ENCODE measurements at places on chromosomes 16 and 17.

GRCh38 chr17:17109256-17109655, 67.0 kb downstream of the MPRIP start:
- DNase-seq: no peak

DNA sequence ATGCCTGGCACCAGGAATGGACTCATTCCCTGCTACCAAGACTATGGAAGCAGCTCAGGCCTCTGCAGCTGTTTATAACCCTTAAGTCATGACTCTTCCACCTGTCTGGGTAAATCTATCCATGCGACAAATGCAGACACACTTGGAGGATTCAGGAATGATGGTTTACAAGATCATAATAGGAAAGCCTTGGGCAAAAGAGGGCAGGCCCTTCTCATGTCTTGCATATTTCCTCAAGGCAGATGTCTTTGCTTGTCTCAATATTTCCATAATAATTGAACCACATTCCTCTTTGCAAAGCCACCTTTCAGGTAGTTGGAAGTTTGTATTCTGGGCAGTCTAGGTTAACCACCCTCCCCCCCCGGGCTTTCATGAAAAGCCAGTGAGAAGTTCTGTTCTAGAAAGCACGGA, 884 bp upstream of the JPT1 start:
- no peak for DNase-seq

GRCh38 chr16:59060207-59060606, 326.1 kb upstream of the GOT2 start:
- DNase-seq: no peak

DNA sequence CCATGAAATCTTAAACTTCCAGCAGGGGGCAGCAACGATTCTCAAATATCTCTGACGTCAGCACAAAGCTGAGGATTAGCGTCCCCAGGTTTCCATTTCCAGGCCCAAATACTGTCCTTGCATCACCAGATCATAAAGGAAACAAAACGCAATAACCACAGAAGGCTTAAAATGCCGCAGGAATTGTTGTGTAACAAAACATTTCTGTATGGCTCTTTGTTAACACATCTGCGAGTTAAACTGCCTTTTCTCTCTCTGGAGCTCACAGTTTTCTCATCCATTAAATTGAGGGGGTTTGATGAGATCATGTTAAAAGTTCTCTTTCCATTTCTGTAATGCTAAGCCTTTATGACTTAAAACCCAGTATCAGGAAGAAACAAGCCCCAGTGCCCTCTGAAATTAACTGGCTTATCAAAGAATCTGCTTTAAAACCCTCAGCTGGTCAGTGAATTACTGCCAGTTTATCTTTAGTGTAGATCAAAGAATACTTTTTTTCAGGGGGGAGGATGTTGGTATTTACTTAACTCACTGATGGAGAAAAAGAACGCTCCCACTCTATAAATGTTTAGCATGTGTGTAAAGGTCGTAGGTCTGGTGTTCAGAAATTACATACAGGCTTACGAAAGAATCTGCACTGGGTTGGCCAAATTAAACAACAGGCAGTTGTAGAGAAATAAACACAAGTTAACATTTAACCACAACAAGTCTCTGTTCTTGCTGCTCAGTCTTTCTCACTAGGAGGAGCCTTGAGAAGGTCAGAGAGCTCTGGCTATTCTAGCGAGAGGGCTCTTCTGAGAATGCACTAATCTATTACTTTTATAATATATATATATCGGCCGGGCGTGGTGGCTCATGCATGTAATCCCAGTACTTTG, 10.6 kb upstream of the TERF2 start:
- DNase-seq: peak; percentile 50

- DNase-seq: no peak
Measured at GRCh38 chr17:28563475-28563874, 7.8 kb downstream of the PIGS start.

GRCh38 chr16:81588326-81589081, 143.9 kb downstream of the CMIP start:
- DNase-seq: no peak

GRCh38 chr16:50665128-50665878, 15.8 kb downstream of the SNX20 start:
- DNase-seq: peak; percentile 70

DNA sequence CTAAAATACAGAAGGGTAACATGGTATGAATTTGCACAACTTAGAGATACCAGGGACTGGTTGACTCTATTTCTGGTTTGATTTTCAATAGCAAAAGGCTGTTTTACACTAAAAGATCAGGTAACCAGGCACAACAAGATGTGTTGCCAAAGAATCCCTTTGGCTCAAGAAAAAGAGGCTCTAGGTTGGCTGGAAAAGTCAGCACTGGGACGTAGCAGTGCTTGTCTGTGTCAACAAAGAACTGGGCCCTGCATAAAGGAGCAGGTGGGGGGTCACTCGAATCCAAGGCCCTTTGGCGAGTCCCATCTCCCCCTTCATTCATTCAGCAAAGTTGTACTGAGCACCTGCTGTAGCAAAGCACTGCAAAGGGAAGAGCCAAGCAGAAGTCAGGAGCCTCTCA, 18.4 kb downstream of the SDR42E1 start:
- no peak for DNase-seq

DNA sequence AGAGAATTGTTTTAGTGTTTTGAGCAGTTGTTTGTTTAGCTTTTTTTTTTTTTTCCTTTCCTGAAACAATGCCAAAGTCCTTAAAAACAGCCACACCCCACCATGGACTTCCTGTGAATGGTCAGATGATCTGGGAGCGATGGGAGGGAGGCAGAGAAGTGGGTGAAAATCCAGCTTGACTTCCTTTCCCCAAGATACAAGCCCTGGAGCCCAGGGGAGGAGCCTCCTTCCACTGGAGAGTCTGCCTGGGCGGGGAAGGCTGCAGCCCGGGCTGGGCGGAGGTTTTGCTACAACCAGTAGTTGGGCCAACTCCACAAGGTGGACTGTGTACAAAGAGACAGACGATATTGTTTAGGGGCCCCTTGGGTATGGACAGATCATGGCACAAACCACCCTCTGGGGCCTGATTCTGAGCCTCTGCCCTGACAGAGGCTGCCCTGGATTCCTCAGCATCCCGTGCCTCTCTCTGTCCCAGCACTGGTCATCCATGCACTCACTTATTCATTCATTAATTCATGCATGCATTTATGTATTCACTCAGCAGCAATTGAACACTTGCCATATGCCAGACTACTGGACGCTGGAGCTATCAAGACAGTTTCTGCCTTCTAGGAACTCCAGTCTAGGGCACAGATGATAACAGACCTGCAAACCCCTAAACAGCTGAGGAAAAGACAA, 29.8 kb downstream of the WSB1 start:
- DNase-seq: no peak

GRCh38 chr16:89365996-89366395, 124.4 kb downstream of the ANKRD11 start:
- DNase-seq: no peak

DNA sequence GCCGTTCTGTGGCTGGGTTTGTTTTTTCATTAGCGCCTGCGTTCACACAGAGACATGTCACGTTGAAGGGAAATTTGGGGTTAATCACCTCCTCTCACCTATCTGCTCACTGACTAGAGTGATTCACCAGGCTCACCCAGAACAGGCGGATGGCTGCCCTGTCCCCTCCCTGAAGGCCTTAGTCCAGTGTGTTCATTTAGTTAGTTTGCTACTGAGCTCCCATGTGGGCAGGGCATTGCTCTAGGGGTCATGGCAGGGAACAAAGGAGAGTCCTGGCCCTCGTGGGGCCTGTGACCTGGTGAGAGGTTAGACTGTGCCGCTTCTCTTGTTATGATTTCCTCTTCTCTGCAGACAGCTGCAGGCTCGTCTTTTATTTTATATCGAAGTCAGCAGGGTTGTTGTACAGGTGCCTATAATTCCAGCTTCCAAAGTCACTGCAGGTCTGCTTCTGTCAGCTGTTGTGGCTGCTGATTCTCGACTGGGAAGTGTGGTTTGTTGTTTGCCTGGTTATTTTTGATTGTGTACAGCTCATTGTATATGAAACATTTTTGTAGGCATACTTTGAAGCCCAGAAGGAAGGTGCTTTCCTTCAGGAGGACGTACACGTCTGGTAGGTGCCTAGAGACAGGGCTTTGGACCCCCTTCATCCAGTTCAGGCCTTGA, 73.4 kb upstream of the GSE1 start:
- no peak for DNase-seq

DNA sequence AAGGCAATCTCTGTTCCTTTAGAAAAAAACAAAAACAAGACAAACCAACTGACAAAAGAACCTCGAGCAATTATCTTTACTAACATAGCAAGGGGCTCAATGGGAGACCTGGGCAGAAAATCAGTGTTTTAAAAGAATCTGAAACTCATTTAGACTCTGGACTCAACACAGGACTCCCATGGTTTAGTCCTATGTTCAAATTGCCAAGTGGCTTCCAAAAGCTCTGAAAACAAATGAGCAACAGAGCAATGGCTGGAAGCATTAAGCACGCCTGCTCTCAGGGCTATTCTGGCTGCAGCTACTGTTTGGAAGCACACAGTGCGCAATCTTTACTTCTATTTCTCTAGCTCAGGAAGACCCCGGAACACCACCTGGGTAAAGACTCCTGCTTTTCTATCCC, 162.0 kb downstream of the AATF start:
- no peak for DNase-seq

GRCh38 chr16:67846320-67847063, at the start of gene NUTF2:
Gene NUTF2 (plus strand): TSS chr16:67846933. CDS start chr16:67865131, 18,198 bp downstream.
- DNase-seq: peak; percentile 91

DNA sequence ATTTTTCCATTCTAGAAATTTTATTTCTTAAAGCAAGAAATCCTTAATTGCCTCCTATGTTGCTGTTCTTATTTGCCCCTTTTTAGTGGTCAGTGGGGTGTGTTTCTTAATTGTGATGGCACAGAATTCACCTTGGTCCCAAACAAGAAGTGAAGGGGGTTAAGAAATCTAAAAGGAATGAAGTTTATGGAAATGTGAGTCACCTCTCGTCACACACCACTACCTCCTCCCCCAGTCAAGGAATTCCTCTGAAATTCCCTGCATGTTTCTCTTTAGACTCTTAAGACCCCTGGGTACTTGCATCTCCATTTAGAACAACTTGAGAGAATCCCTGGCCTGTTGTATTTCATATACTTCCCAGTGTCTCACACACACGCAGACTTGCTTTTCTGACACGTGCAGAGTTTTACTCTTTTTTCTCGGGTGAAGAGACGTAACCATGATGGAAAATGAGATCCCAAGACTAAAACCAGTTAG, 247.4 kb downstream of the PRKCA start:
- DNase-seq: no peak

DNA sequence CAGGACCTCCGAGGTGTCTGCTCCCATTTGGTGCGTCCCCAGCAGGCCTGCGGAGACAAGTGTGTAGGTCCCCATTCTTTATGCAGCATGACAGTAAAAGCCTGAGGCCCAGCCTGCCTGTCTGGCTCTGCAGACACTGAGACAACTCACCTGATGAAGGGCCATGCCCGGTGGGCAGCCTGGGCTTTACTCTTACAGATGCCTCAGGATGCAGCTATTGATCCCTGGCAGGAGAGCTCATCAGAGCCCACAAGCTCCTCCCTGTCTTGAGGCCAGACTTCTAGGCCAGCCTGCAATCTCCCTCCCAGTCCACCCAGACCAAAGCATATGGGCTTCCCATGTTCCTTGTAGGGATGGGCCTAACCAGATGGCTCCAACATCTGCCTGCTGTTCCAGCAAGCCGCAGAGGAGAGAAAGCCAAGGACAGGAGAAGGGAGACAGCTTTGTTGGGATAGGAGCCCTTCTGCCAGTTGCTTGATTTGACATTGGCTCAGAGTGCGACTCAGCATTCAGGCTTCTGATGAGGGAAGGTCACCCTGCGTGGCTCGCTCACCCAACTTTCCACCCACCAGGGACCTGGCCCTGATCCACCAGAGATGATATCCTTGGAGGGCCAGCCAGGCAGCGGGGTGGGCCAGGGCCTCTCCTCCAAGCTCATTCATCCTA, 87.5 kb downstream of the SOCS1 start:
- no peak for DNase-seq

GRCh38 chr16:49462362-49462988, 88.9 kb downstream of the C16orf78 start:
- DNase-seq: no peak

DNA sequence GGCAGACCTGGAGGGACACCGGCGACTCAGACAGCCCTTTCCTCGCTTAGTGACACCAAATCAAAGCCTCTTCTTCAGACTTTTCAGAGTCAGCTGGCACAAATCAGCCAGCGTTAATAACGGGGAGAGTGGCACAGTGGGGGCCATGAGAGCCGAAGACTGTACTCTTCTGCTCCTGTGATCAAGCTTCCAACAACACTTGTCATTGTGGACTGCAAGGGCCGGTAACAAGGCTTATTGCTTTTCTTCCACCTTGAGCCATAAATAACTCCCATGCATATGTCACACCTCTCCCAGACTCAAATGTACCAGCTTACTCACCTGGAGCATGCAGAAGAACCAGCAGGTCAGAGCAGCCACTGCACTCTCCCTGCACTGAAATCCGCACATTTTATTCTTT, 12.8 kb downstream of the FLCN start:
- DNase-seq: no peak

GRCh38 chr17:77420804-77421629, 280.2 kb downstream of the SEC14L1 start:
- no peak for DNase-seq

GRCh38 chr16:78462288-78463208, 363.1 kb downstream of the WWOX start:
- no peak for DNase-seq

GRCh38 chr17:36730857-36731490, 129.6 kb downstream of the MRM1 start:
- DNase-seq: no peak

DNA sequence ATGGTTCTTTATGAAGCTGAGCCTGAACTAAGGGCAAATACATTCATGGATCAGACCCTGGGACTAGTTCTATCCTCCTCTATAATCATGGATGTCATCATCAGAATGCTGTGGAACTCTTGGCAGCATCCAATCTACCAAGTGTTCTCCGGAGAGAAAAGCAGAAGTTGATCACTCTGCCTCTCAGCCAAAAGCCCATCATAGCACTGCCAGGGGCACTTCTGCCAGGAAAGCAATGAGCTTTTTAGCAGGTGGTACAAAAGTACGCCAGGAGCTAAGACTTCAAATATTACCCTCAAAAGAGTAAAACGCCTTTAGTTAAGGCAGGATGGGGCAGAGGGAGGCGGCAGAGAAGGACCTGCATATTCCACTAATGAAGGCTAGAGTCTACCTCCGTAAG, 279.0 kb downstream of the SLC39A11 start:
- DNase-seq: no peak

- DNase-seq: no peak
Measured at GRCh38 chr16:88730632-88731607, 24.6 kb downstream of the CTU2 start.

- DNase-seq: no peak
Measured at GRCh38 chr16:4142268-4142667, 26.0 kb upstream of the ADCY9 start.

GRCh38 chr16:69741951-69742904, 12.5 kb downstream of the NOB1 start:
- no peak for DNase-seq
